ENCODE measurements at places on chromosomes 5 and 9. TPM values are rescaled to one million over a fixed set of nuclear protein-coding genes. Genes with fewer than 3 reads are reported as not detected.

- no peak for DNase-seq
Observed at GRCh38 chr9:117903453-117903852, 199.2 kb downstream of the TLR4 start.

DNA sequence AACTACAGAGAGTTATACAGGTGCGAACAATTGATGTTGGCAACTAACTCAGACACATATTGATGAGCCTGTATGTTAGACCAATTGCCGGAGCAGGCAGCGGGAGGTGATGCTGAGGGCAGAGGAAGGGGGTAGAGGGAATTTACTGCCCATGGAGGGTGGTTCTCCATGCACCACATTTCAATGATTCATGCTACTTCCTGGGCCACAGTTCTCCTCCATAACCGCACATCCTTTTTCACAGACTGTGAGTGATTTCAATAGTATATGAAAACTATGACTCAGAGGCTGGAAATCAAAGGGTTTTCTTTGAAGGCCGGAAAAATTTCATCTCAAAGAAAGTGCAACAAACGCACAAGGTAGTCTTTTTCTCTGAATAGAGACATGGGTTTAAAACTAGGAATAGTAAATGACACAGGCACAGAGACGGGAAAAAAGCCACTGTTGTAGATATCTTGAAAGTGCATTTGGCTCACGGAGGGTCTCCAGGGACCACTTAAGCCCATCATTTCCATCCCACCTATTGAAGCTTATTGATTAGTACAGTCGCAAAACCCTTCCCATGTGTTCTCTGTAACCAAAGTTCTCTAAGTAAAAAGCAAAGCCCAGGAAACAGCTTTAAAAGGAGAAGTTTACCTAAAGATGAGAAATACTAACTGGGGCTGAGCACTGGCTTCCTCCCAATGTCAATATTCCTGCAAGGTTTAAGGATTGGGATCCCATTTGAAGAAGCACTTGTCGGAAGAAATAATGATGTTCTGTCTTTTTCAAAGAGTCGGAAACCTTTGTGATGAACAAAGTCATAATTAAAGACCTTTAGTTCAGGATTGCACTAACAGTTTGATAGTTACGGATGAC lies 28.0 kb upstream of the ADAM19 start:
- peak; percentile 78 for DNase-seq

- DNase-seq: no peak
Observed at GRCh38 chr5:104172976-104173375, 610.4 kb upstream of the NUDT12 start.

DNA sequence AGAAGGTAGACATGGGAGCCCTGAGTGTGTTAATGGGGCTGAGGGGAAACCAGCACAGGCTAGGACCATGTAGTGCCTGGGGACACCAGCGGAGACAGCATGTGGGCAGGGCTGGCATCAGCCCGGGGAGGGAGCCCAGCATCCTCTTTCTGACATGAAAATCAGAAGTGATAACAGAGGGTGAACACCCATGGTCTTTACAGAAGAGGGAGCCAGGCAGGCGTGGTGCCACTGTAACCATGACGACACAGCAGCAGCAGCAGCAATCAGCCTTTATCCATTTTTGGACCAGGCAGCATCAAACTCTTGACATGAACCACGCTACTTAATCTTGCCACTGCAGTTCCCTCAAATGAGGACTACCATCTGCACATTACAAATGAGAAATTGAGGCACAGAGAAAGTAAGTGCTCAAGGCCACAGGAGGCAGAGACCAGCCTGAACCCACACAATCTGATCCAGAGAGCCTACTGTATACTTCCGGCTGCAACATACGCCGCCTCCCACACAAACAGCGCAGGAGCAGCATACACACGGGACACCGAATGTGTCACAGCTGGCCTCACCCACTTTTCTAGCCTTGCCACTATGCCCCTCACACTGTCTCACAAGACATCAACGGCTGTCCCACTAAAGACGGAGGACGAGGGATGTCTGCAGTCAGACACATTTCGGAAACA lies 23.8 kb downstream of the CAMSAP1 start:
- DNase-seq: no peak

The NCBP1 gene
- total RNA-seq: 45.1 TPM

All from activated CD8-positive, alpha-beta T cell treated with anti-CD3 and anti-CD28 coated beads, Interleukin-2, amount 10 ng/mL, durations not matched to agents 7 days and 5 days (primary cell).